Naive thymus-derived CD8-positive, alpha-beta T cell (primary cell): ENCODE measurements at places on chromosomes 4 and X. TPM values are rescaled to one million over a fixed set of nuclear protein-coding genes. Genes with fewer than 3 reads are reported as not detected.

The ACSL1 gene
- total RNA-seq = 10.7 TPM

DNA sequence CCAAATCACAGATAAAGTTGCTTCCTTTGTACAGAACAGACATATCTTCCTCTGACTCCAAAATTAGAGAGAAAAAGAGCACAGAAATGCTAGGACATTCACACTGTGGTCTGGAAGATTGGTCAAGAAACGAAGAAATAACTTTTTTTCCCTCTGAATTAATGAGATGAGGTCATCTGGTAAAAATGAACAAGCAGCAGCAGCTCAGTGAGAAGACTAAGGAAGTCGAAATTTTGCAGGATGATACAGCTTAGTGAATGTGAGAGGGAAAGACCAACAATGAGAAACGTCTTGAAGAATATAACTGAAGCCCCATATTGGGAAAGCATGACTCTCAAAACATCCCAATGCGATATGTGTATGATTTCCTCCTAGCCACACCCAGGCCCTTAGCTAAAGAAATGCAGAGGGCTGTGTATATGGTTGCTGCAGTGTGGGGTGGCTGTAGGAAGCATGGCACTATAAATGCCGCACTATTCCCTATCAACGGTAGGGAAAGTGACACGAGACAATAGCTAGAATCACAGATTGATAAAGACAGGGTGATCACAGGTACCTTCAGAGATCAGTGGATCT is 208.6 kb downstream of the VEGFC start:
- DNase-seq = no peak
- H3K4me3 ChIP-seq = no peak overlapping the region
- no peak overlapping the region for H3K27ac ChIP-seq
- no peaks in the 10 kb centered on the region for H3K4me1 ChIP-seq
- H3K36me3 ChIP-seq = no peaks in the 10 kb centered on the region
- no peaks in the 10 kb centered on the region for H3K27me3 ChIP-seq

- H3K4me3 ChIP-seq = no peak overlapping the region
- DNase-seq = no peak
- H3K27me3 ChIP-seq = peaks cover 8% of the 10 kb centered on the region
- no peaks in the 10 kb centered on the region for H3K4me1 ChIP-seq
- no peak overlapping the region for H3K27ac ChIP-seq
Measured at GRCh38 chr4:109319156-109319555, 16.7 kb upstream of the COL25A1 start.

DNA sequence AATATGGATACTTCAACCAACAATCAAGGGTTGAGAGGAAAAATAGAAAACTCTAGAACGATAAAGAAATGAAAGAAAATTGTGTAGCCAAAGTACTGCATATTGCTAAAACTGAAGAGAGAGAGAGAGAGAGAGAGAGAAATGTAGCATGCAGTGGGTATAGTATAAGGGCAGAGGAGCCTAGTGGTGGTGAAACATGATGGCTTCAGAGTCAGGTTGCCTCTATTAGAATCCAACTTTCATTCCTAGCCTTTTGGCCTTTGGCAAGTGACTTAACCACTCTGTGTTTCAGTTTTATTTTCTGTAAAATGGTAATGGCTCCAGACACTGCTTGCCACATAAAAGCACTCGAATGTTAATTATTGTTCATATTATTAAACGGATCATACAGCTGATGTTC is 71.2 kb upstream of the NAF1 start:
- peaks cover 9% of the 10 kb centered on the region for H3K36me3 ChIP-seq
- H3K4me1 ChIP-seq = no peaks in the 10 kb centered on the region
- no peak overlapping the region for H3K27ac ChIP-seq

- H3K4me1 ChIP-seq = no peaks in the 10 kb centered on the region
- DNase-seq = no peak
- H3K27me3 ChIP-seq = no peaks in the 10 kb centered on the region
- H3K4me3 ChIP-seq = no peak overlapping the region
- no peak overlapping the region for H3K27ac ChIP-seq
Measured at GRCh38 chr4:78845472-78845871, 69.3 kb downstream of the BMP2K start.

- H3K36me3 ChIP-seq = no peaks in the 10 kb centered on the region
- H3K27ac ChIP-seq = no peak overlapping the region
- H3K4me1 ChIP-seq = no peaks in the 10 kb centered on the region
- no peak for DNase-seq
- peaks cover 13% of the 10 kb centered on the region for H3K27me3 ChIP-seq
- no peak overlapping the region for H3K4me3 ChIP-seq
Measured at GRCh38 chr4:17093481-17093880, 195.0 kb upstream of the LDB2 start.

DNA sequence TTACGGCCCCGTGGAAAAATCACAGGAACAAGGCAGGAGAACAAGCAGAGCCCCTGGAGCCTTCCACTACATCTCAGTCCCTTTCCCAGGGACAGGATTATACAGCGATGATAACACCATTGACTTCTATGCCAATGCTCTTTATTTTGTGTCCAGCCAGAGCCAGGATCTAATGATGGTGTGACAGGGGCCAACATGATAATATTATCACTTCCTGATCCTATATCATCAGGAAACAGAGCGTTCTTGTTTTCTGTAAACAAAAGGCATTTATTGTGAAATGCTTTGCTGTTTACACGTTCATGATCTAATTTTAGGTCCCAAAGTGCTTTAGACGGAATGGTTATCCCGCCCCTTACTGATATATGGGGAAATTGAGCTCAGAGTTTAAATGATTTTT is 12.8 kb downstream of the TMPRSS11E start:
- no peaks in the 10 kb centered on the region for H3K27me3 ChIP-seq
- H3K36me3 ChIP-seq = no peaks in the 10 kb centered on the region
- no peak overlapping the region for H3K4me3 ChIP-seq
- DNase-seq = no peak

GRCh38 chr4:20532116-20532790 is 168.0 kb upstream of the PACRGL start:
- no peak overlapping the region for H3K27ac ChIP-seq
- peaks cover 3% of the 10 kb centered on the region for H3K27me3 ChIP-seq
- no peak for DNase-seq
- no peaks in the 10 kb centered on the region for H3K36me3 ChIP-seq
- H3K4me3 ChIP-seq = no peak overlapping the region

The CCDC158 gene
- not detected for total RNA-seq
